Activated CD4-positive, CD25-positive, alpha-beta regulatory T cell treated with anti-CD3 and anti-CD28 coated beads, Interleukin-2, amount 50 U/mL, for 72 hours (primary cell): ENCODE measurements at places on chromosomes 12 and 14.
A peak's percentile ranks its signal among the peaks of the same experiment; 100 is the strongest.

GRCh38 chr12:28933864-28934527, 215.1 kb upstream of the FAR2 start:
- DNase-seq: no peak

DNA sequence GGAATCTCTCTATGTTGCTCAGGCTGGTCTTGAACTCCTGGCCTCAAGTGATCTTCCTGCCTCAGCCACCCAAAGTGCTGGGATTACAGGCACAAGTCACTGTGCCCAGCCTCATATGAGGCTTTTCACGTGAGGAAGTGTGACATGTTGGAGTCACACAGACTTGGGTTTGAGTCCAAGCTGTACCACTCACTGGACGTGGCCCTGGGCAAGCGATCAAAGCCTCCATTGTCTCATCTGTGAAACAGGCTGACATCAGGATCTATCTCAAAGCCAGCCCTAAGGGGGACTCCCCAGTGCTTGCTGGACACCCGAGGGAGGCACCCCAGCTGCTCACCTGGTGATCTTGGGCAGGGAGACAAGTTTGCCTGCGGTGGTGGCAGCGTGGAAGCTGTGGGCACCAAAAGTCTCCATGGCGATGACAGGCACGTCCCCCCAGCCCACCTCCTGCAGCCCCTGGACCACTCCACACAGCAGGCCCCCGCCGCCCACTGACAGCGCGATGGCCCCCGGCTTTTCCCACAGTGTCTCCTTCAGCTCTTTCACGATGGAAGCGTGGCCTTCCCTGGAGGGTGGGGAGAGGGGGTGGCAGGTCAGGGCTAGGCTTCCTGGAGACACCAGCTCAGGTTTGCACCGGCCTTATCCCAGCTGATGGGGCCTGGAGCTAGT, 6.7 kb downstream of the SDS start:
- DNase-seq: no peak

- DNase-seq: no peak
Measured at GRCh38 chr12:59723520-59723919, 127.7 kb downstream of the SLC16A7 start.

- no peak for DNase-seq
Measured at GRCh38 chr12:29113101-29113500, 36.0 kb upstream of the FAR2 start.

DNA sequence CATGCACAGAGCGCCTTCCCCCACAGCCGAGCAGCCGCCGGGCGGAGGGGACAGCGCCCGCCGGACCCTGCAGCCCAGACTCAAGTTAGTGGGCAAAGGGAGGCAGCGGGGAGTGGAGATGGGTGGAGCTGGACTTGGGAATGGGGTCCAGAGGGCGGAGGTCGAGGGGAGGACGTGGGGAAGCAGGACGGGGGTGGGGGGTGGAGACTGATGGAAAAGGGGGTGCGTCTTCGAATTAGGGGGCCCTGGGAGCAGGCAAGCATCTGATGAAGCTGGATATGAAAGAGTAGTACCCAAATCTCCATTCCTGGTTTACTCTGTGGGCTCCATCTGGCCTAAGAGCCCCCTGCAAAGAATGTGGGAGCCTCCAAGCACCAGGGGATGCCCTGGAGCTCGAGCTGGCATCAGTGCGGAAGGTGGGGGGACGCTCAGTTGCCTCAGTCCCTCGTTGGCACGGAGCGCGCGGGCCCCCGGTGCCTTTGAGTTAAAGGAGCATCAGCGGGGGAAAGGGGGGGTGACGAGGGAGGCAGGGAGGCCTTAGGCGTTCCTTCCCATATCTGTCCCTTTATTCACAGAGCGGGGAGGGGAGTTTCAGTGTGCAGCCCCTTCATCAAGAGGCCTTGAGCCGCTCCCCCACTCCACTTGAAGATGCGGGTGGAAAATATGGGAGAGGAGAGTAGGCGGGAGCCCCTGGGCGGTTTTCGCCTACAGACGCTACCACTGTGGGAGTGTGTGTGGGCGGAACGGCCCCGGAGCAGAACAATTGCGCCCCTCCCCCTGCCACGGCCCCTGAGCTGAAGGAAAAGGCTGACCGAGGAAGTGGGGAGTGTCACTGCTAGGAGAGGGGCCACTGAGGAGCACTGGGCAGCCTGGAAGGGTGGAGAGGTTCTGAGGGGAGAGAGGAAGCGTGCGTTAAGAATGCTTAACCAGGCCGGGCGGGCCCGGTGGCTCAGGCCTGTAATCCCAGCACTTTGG, 644 bp downstream of the NAB2 start:
- peak; percentile 58 for DNase-seq

DNA sequence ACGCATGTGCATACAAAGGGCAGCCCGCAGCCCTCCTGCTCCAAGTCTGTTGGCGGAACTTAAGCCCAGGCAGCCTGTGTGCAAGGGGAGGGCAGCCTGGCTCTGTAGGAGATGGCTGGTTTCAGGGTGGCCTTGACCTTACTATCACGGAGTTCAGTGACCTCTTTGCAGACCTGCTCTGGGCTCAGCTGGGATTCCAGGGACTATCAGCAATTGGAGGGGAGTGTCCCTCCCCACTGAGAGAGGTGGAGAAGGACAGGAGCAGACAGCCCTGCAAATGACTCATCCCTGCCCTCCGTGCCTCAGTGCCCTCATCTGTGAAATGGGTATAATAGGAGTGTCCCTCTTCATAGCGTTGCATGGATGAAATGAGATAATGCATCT, 66.2 kb upstream of the DLK1 start:
- no peak for DNase-seq

- no peak for DNase-seq
Measured at GRCh38 chr12:88469154-88469553, 111.1 kb downstream of the KITLG start.

GRCh38 chr14:87630846-87631245, 362.1 kb downstream of the GALC start:
- DNase-seq: no peak

GRCh38 chr14:85620947-85621346, 91.0 kb downstream of the FLRT2 start:
- no peak for DNase-seq

DNA sequence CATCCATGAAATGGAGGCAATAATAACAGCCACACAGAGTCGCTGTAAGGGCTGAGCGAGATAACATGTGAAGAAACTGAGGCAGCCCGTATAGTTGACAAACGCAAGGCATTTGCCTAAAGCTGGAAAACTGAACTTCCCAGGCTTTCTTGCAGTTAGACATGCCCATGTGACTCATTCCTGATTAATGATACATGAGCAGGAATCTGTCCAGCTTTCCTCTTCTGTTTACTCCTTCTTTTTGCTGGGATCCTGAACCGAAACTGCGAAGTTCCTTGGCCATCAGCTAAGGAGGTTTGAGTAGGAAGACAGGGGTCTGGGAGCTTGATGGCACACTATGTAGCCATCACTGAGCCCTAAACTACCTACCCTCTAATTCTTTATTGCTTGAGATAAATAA, 52.2 kb downstream of the ST8SIA1 start:
- no peak for DNase-seq

DNA sequence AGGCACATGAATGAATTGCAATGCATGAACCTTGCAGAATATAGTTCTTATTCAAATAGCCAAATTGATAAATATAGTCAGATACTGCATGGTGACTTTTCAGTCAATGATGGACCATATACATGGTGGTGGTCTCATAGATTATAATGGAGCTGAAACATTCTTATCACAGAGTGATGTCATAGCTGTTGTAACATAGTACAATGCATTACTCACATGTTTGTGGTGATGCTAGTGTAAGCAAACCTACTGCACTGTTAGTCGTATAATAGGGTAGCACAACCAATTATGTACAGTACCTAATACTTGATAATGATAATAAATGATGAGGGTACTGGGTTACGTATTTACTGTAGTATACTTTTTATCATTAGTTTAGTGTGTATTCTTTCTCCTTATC, 280.3 kb downstream of the BCAT1 start:
- no peak for DNase-seq

GRCh38 chr12:73612551-73612950, 925.1 kb upstream of the ATXN7L3B start:
- DNase-seq: no peak

DNA sequence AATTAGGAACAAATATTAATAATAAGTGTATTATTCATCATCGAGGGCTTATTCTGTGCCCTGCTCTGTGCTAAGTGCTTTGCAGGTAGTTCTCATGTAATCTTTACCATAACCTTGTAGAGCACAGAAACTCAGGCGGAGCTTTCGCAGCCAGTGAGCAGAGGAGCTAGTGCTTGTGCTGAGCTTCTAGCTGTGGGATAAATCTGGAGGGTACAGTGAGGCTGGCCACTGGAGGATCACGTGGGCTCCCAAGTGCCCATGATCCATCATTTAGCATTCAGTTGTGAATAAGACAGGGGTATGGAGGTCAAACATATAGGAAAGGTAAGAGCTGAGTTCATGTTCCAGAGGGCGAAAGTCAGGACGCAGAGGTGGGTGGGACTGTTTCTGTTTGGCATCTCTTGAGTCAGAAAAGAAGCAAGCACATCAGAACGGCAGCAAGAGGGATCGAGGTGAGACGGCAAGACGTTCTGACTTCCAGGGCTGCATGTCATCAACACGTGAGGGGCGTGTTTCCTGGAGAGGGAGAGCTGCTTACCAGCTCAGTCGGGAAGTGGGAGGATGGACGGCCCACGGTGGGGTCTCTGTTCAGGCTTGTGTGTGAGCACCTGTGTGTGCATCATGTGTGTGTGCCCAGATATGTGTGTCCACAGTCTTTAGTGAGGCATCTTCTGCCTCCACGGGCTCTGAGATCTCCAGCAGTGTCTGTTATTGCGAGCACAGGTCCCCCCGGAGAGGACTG, 16.8 kb upstream of the KRT80 start:
- DNase-seq: no peak

DNA sequence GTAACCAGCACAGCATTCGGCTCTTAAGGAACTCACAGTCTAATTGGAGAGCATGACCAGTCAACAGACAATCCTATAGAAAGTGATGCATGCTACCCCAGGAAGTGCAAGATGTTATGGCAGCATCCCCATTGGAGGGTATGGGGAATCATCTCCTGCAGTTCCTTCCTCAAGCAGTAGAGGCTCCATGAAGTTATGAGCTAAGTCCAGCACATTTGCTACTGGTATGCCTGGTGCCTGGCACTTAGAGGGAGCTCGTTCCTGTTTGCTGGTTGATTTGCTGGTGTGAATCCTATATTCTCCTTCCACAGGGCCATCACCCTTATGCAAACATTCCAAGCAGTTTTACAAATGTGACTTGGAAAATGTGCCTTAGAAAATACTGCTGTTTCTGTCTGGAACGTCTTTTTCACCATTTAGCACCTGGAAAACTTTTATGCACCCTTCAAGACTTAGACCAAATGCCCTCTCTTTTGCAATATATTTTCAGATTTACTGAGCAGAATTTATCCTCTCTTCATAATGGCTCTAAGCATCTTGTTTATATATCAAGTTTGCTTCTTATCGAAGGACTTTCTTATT, 136.1 kb upstream of the WSCD2 start:
- DNase-seq: no peak

- DNase-seq: no peak
Measured at GRCh38 chr12:104734541-104735095, 223.5 kb downstream of the SLC41A2 start.

GRCh38 chr12:95318071-95318545, 100.5 kb downstream of the VEZT start:
- no peak for DNase-seq

DNA sequence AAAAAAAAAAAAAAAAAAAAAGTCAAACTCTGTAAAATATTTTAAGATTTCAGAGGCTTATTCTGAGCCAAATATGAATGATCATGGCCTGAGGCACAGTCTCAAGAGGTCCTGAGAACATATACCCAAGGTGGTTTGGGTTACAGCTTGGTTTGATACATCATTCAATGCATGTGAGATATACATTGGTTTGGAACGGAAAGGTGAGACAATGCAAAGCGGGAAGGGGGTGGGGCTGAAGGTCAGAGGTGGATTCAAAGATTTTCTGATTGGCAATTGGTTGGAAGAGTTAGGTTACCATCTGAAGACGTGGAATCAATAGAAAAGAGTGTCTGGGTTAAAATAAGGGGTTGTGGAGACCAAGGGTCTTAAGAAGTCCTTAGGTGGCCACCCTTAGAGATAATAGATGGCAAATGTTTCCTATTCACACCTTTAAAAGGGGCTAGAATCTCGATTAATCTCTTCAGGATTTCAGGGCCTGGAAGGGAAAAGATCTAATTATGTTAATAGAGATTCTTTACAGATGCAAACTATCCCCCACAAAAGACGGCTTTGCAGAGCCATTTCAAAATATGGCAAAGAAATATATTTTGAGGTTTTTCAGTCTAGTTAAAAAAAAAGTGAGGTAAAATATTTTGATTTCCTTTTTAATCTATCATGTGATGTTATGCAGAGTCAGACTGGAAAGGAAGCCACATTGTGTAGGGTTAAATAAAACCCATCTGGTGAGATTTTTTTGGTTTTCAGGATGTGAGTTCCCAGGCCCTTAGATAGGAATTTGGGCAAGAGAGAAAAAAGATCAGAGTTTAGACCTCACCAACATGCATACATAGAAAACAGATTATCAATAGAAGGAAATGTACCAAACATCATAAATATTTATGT, 173.8 kb upstream of the CNOT2 start:
- no peak for DNase-seq

GRCh38 chr14:30656190-30656632, 34.1 kb downstream of the SCFD1 start:
- DNase-seq: no peak

GRCh38 chr14:98290596-98290995, 981.4 kb downstream of the BCL11B start:
- DNase-seq: no peak

DNA sequence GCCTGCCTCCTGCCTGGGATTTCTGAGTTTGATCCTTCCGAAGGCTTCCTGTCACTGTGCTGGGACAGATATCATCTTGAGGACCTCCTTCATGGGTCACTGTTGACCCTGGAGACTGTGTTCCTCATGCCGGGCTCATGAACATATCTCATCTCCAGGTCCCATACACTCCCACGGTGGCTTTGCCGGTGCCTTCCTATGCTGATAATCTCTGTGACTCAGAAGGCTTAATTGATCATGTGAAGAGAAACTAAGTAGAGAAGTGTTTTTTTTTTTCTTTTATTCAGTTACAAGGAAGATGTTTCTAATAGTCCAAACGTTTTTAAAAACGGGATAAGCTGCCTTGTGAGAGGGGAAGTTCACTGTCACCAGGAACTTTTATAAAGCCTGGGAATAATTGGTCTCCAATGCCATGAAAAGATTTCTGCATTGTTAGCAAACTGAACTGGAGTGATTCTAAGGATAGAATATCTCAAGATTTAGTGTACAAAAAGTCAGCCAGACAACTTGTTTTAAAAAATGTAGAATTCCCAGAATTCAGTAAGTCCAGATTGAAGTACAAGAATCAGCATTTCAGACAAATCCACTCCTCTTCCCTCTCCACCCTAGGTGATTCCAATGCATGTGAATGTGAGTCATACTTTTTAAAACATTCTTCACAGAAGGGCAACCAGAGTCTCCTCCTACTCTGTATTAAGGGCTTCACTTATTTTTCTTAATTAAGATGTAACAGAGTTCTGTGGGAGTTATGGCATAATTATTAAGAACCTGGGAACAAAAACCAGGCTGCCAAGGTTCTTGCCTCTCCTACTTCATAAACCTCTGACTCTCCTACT, 139.8 kb upstream of the LGR5 start:
- DNase-seq: no peak

- no peak for DNase-seq
Measured at GRCh38 chr12:71636704-71637115, 26.9 kb downstream of the ZFC3H1 start.

- no peak for DNase-seq
Measured at GRCh38 chr14:61476754-61477410, 155.5 kb downstream of the PRKCH start.

GRCh38 chr12:123898673-123899072, 74.0 kb downstream of the CCDC92 start:
- DNase-seq: no peak

GRCh38 chr12:96146747-96147146, 47.4 kb upstream of the ELK3 start:
- no peak for DNase-seq

GRCh38 chr14:76699939-76700590, 61.2 kb upstream of the VASH1 start:
- no peak for DNase-seq
